GM18507 (cell line): ENCODE measurements at places on chromosomes 13 and 19.

DNA sequence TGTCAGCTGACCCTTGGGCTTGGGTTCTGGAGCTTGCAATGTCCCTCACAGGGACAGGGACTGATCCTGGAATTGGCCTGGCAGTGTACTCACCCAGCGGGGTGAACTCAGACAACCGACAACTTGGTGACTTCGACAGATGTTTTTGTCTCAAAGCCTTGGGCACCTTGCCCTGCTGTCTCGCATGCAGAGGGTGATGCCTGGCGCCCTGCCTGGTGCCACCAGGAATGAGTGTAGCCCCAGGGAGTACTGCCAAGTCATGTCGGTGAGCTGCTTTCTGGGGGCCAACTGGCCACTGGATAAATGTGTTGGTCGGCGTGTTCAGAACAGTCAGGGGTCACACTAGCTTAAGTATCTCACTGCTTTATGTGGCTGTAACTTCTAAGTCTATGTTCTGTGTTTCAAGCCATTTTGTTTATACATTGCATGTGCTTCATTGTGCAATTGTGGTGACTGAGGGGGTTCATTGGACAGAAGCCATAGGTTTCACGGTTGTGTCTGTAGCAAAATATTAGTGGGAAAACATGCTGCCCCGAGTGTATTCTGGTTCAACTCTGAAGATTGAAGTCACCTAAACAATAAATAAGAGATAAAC is 96.3 kb upstream of the TNFSF11 start:
- no peak for DNase-seq

DNA sequence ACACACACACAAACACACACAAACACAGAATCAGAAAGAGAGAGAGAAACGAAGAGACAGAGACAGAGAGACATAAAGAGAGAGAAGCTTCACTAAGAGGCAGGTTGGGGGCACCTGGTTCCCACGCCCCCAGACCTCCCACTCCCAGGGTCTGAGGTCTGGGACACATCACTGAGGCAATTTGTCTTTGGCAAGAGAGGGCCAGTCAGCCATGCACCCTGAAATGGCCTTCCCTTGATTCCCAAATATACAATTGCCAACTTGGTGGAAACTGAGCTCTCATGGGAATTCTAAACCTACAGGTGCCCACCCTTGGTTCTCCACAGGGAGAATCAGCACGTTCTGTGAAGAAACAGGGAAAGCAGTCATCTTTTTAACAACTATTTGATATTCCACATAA is 79.5 kb downstream of the COL4A1 start:
- no peak for DNase-seq

GRCh38 chr13:112244061-112244460 is 132.1 kb upstream of the SPACA7 start:
- no peak for DNase-seq

DNA sequence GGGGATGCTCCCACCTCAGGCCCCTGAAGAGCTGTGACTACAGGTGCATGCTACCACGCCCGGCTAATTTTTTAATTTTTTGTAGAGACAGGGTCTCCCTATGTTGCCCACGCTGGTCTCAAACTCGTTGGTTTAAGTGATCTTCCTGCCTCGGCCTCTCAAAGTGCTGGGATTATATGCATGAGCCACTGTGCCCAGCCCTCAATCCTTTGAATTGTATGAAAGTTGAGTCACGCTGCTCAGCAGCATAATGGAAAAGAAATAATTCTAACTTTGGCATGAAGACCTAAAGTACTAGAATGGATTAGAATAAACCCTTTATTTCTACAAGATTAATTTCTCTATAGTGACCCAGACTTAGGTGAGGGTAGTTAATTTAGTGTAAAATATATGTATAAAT is 42.4 kb downstream of the MRPS31 start:
- no peak for DNase-seq

GRCh38 chr19:31232871-31233270 is 116.4 kb downstream of the TSHZ3 start:
- no peak for DNase-seq
